Effector CD4-positive, alpha-beta T cell (primary cell): ENCODE measurements at places on chromosomes 1 and 21.

GRCh38 chr1:184199438-184200085, 148.0 kb downstream of the TSEN15 start:
- DNase-seq = no peak

DNA sequence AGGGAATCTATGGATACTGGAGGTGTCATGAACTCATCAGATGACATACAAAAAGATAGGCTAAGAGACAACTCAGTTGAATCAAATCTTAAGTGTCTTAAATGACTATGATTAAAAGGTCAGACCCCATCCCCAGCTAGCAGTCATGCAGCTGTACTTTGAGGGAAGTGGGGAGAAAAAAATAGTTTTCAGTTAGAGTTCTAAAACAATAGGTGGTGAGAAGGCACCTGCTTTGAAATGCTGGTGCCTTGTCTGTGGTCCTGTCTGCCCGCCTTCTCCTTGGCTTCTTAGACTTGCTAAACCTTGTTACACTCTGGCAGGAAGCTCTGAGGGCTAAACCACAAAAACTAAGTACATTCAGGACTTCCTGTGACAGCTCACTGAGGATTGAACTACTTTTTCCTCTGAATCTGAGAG, 15.3 kb downstream of the CD2 start:
- DNase-seq = peak; percentile 64

- no peak for DNase-seq
Observed at GRCh38 chr1:191320062-191320461, 838.2 kb upstream of the RGS18 start.

DNA sequence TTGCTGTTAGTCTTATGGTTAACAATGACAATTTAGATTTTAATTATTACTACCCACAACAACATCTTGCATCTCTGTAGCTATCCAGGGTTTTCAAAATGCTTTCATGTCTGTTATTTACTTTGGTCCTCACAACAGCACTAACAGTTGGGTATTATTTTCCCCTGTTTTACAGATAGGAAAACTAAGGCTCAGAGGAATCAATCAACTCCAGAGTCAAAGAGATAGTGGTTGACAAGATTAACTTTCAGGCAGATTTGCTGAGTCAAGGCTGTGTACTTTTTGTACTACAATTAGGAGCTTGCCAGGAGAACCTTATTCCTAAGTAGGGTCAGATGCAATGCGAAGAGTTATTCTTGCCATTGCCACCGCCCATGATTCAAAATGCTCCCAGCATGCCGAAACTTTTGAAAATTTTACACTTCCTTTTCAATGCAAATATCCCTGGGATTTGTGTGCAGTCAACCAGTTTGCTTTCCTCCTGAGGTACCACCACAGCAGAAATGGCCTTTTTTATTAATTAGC, 49.4 kb upstream of the ROR1 start:
- no peak for DNase-seq

DNA sequence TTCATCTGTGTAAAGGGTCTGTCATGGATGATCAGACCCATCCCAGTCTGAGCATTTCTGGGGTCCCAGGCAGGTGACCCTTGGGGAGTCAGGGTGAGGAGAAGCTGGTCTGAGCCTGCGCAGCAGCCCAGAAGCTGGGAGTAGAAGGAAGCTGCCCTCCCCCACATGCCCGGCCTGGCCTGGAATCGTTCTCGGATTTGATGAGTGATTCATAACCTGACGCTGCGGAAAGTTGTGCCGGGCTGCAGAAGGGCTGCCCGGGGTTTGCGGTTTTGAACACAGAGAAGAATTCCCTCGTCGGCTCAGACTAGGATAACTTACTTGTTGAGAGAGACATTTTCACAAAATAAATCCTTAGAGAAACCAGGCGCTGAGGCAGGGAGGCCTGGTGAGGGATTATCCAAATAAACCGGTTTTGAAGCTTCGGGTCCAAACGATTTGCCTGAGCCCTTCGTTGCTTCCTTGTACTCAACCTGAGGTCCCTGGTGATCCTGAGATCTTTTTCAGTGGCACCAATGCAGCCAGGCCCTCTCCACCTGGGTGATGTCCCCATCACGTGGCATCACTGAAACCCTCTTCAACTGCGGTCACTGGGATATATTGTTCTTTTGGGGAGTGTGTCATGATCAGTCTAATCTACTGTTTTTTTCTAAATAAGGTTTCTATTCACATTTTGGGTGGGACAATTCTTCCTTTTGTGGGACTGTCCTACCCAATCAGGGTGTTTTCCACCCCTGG, 29.2 kb downstream of the EPHB2 start:
- no peak for DNase-seq

- peak; percentile 71 for DNase-seq
Observed at GRCh38 chr1:6245086-6245868, 1.3 kb downstream of the HES3 start.

- no peak for DNase-seq
Observed at GRCh38 chr1:244302876-244303609, 148.7 kb downstream of the ADSS2 start.

- no peak for DNase-seq
Observed at GRCh38 chr21:30990514-30991262, 47.6 kb downstream of the KRTAP19-8 start.
